Left renal pelvis (tissue), 4 donors: ENCODE measurements at places on chromosomes 3 and 15.

GRCh38 chr3:136835813-136836510, 17.0 kb downstream of the SLC35G2 start:
- no peak for DNase-seq

GRCh38 chr3:67204951-67205350, 206.8 kb downstream of the KBTBD8 start:
- no peak for DNase-seq

DNA sequence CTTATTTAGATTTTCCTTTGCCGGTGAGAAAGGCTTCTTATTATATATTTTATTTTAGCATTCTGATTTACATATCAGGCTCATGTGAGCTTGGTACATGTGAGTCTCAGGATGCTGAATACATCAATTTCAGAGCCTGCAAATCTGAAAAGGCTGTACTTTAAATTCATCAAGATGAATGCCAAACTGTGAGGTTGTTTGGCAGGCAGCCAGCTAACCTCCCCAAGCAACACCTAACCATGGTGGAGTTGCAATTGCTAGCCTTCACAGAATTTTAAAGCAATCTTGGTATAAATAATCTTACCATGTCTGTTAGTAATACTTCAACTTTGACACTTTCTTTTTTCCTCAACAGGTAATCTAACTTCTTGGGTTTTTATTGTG, 252.5 kb downstream of the CDIN1 start:
- no peak for DNase-seq

- no peak for DNase-seq
Observed at GRCh38 chr3:177352424-177352823, 155.1 kb upstream of the TBL1XR1 start.

DNA sequence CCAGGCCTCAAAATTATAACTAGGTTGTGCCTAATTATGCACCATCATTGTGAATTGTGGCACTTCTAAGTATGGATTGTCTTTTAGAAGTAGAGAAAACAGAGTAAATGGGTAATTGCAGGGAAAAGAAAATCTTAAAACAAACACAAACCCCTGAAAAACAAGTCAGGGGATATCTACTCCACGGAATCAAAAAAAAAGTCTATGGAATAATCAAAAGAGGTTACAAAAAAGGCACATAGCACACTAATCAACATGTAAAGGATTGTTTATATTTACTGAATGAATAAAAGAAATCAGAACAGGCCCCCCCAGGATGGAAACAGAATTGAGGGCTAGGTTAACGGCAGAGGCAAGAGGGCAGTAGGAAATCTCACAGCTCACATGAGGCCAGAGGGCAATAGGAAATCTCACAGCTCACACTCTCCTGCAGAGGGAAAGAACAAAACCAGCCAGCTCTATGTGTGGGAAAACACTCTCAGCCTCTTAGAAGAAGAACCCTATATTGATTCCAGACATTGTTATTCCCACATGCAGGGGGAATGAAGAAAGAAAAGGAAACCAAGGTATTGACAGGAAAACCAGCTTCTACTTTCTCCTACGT, 72.7 kb upstream of the FNDC3B start:
- no peak for DNase-seq

- DNase-seq, result no peak
Observed at GRCh38 chr3:88811096-88811495, 296.3 kb upstream of the EPHA3 start.
